ENCODE measurements at places on chromosomes 16 and 17.
A peak's percentile ranks its signal among the peaks of the same experiment; 100 is the strongest.

DNA sequence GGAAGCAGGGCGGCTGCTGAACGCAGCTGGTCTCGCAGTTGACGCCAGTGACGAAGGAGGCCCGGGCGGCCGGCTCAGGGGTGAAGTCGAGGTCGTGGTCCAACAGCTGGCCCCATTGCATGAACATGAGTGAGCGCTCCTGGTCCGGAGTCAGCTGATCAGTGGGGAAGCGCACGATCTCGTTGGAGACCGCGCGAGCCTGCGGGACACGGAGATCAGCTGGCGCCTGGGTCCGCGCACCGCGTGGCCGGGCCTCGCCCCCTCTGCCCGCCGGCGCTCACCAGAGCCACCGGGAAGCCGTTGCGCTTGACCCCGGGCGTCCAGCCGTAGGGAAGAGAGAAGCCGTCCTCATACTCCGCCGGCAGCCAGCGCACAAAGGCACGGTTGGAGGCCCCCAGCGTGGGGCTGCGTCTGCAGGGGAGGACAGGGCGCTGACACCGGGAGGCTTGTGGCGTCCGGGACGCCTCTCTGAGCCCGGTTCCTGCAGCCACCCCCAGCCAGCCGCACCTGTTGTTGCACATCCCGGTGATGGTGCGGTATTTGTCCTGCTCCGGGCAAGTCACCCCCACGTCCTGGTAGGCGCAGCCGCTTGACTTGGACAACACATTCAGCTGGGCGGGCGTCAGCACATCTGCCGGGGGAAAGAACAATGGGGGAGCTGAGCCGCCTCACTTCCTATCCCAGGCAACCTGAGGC is 1.6 kb downstream of the MPO start:
- DNase-seq, result peak; percentile 14

DNA sequence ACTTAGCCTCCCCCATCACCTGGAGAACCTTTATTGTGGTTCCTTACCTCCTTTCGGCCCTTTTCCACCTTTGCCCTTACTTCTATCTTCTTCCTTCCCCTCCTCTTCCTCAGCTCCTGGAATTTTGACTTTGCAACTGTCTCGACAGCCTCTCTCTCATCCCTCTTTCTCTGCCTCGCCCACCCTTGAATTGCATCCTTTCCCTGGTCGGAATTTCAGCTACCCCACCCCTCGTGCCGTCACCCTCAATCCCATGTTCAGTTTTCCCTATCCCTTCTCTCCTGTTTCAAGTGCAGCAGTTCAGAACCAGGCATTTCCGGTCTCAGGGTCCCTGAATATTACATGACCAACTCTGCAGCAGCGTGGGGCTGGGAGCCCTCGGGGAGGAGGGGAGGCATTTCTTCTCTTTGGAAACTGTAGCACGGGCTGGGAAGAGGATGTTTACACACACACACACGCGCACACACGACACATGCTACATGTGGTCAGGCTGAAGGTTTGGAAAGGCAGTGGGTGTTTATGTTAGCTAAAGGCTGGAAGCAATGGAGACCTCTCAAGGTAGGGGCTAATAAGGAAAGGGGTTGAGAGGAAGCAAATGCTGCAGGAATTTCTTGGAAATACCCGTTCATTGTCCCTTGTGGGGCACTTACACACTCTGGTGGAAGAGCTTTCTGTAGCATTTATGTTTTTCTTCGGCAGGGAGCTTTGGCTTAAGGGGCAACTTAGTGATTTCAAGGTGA is 971 bp downstream of the MINK1 start:
- DNase-seq, result peak; percentile 59

DNA sequence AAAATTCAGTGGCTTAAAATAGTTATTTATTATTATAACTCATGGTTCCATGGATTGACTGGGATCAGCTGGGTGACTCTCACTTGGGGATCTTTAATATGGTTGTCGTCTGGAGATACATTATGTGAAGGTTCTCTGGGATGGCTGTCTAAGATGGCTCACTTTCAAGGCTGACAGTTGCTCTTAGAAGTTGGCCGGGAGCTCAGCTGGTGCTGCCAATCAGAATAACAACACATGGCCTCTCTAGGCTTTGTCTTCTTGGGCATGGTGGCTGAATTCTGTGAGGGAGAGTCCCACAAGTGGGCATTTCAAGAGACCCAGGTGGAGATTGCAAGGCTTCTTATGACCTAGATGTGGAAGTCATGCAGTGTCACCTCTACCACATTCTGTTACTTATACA is 269.7 kb downstream of the CA10 start:
- no peak for DNase-seq

DNA sequence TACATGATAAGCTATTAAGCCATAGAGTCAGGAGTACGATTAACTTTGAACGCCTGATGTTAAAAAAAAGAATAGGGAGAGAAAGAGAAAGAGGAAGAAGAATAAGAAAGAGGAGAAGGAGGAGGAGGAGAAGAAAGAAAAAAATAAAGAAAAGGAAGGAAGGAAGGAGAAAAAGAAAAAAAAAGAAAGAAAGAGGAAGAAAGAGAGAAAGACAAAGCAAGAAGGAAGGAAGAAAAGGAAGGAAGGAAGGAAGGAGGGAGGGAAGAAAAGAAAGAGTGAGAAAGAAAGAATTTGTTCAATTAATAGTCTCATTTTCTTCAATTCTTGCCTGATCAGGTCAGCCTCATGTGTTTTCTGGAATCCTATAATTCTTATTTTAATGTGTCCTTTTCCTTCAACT is 33.7 kb downstream of the HS3ST2 start:
- DNase-seq, result no peak

DNA sequence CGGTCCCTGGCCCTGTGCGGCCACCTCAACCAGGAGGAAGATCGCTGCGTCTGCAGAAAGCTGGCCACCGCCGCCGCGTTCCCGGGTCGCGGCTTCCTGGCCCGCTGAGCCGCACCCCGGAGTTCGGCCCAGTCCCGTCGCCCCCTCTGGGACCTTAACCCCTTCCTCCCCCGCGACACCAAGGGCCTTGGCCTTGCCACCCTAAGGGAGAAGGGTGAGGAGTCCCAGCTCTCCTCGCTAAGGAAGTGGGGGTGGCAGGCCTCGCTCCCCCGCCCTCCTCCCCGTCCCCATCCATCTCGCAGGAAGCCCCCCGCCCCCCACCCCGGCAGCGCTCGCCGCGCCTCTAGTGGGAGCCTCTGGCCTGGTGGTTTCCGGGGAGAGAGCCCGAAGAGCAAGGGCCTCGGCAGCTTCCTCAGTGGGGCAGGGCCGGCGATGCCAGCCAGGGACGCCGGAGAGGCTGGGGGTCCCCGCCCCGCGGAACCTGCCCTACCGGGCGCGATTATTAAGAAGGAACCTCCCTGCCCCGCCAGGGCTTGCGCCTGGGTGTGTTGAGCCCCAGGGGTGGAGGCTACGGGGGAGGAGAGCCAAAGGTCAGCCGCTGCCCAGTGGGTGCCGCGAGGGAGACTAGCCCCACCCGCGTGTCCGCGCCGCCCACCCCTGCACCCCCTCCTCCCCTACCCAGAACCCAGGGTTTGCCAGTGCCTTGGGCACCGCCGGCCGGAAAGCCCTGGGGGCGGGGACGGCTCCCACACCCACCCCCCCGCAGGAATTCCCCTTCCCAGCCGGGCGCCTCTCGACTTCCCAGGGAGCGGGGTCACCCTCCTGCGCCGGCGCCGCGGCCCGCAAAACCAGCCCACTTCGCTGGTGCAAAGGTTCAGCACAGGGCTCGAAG is 6.8 kb downstream of the CBX4 start:
- DNase-seq, result no peak

- no peak for DNase-seq
These were observed 13.3 kb upstream of the MRPL38 start for GRCh38 chr17:75917917-75918445.

DNA sequence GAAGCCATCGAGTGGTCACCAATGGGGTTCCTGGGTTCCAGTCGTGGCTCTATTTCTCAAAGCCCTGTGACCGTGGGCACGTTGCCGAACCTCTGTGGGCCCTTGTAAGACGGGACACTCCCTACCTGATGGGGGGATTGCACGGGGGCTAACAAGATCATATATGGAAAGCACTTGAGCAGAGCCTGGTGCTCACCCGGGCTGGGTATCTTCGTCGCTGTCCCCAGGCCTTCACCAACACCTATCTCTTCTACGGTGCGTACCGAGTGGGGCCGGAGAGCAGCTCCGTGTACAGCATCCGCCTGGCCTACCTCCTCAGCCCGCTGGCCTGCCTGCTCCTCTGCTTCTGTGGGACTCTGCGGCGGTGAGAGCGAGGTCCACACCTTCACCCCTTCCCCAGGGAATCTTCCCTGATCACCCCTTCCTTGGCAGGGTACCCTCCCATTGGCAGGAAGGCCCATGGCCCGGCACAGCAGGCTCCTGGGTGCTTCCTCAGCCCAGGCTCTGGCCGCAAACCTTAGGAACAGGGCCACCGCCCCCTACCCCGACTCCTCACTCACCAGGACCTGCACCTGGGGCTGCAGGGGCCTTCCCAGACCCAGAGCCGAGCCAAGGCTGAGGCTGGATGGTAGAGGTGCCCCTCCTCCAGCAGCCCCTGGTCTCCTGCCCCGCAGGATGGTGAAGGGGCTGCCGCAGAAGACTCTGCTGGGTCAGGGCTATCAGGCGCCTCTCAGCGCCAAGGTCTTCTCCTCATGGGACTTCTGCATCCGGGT is 2.8 kb downstream of the TMC8 start:
- no peak for DNase-seq

DNA sequence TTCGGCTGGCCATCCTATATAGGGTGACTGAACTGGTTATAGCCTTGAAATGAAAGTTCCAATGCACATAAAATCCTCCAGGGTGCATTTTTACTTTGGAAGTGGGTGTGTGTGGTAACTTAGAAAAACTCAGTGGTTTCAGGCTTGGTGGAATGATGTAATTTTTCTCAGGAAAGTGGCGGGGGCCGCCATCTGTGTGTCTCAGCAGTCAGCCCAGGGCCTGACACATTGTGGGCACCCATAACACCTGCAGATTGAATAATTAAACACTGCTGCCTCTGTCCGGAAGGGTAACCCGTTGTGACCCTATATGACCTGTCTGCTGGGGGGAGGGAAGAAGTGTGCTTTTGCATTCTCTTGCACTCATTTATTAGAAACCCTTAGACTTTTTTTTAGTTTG is 2.2 kb upstream of the PDP2 start:
- DNase-seq, result peak; percentile 48

All from M059J (cell line).